RPMI7951 (cell line): ENCODE measurements at places on chromosomes 11 and 22.

- peak; percentile 66 for DNase-seq
Measured at GRCh38 chr11:33987975-33988580, 63.5 kb upstream of the CAPRIN1 start.

DNA sequence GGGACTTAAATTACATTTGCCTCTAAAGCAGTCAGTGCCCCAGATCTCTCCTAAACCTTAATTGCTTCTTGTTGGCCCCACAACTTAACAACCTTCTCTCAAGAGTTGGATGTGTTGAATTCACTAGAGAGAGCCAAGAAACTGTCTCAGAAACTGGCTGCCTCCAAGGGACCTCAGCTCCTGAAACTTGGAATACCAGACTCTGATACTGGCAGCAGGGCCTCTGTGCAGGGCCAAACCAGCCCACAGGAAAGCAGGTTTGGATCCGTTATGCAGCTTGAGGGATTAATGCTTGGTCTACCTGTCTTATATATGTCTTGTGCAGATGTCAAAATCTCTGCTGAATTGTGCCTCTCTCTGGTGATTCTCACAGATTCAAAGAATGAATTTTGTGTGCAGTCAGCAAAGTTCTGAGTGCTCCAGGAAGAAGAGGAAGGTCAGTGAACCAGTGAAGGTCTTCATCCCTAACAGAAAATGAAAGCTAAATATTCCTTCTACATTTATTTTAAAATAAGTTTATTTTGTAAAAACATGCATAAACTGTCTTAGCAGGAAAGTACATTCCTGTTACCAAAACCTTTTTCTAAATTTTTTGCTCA, 70.8 kb downstream of the LIF start:
- DNase-seq = no peak

DNA sequence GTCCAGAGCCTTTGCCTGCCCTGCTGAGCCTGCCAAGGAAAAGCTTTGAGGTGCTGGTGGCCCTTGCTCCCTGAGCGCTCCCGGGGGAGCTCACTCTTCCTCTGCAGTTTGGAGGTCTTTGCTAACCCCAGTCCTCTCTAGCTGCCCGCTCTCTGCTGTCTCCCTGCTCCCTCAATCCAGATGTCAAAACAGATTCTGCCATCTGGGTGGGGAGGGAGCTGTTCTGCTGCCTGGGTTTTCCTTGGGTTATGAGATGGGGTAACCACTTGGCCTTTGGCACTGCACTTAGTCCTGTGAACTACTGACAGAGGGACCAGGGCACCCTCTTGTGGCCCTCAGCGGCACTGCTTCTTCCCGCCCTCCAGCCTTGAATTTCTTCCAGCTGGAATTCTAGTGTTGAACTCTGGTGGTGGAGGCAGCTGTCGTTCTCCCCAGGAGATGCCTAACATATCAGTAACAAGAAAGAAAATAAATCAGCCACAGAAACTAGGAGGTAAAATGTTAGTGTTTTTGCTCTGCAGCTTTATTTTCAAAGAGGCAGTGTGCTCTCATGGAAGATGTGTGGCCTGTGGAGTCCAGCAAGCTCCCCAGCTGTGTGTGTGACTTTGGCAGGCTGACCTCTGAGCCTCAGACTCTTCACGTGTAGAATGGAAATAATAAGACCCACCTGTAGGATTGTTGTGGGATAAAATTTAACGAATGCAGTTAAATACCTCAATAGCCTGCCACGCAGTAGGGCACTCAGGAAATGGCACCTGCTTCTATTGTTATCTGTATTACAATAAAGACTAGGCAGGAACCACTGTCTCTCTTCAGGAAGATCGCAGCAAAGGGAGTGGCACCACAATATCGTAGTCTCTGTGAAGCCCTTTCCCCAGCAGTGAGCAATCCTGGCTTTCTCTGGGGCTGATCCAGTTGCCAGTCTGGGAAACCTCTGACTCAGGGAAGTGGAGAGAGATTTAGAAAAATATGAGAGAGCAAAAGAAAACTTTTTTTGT, 23.4 kb downstream of the ARFGAP2 start:
- DNase-seq = peak; percentile 59

GRCh38 chr11:122663764-122664163, 8.2 kb downstream of the UBASH3B start:
- peak; percentile 80 for DNase-seq
